ENCODE measurements at places on chromosomes 11 and 22. TPM values are rescaled to one million over a fixed set of nuclear protein-coding genes. Genes with fewer than 3 reads are reported as not detected.

OR51A2 gene
- not detected for total RNA-seq

BUD13 gene
- 12.1 TPM for total RNA-seq

- no peak for DNase-seq
These were observed 371.1 kb downstream of the DDX10 start for GRCh38 chr11:109036011-109036410.

DNA sequence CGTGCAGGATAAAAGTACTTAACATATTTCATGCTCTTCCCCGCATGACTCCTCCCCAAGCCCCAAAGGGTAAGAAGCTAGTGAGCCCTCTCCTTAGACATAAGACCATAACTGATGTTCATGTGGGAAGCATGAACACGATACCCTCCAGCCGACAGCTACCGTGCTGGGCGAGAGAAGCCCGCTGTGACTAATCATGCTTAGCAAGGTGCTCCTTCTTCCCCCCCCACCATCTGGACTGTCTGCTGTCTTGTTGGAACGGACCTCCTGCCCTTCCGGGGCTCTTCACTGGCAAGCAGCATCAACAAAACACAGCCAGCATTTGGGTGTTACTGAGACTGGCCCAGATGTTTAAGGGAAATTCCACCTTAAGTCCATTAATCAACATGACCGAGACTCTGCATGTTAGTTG lies 200.6 kb downstream of the DBX1 start:
- DNase-seq, result no peak

DNA sequence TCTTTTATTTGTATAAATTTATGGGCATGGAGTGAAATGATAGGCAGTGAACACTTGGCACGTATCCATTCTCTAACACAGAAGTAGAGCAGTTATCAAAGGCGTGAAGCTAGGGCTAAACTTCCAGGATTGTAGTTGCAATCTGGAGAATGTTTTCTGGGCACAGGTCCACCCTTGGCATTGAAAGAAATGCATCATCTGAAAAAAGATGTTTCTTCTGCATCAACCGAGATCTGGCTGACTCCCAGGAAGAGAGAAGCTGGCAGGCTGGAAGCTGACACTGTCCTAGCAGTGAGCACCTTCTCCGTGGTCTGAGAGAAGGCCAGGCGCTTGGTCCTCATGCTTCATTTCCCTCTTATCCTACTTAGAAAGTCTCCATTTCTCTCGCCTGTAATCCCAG lies 600.0 kb downstream of the BRD1 start:
- no peak for DNase-seq
